ENCODE measurements at places on chromosomes 7 and 10.

DNA sequence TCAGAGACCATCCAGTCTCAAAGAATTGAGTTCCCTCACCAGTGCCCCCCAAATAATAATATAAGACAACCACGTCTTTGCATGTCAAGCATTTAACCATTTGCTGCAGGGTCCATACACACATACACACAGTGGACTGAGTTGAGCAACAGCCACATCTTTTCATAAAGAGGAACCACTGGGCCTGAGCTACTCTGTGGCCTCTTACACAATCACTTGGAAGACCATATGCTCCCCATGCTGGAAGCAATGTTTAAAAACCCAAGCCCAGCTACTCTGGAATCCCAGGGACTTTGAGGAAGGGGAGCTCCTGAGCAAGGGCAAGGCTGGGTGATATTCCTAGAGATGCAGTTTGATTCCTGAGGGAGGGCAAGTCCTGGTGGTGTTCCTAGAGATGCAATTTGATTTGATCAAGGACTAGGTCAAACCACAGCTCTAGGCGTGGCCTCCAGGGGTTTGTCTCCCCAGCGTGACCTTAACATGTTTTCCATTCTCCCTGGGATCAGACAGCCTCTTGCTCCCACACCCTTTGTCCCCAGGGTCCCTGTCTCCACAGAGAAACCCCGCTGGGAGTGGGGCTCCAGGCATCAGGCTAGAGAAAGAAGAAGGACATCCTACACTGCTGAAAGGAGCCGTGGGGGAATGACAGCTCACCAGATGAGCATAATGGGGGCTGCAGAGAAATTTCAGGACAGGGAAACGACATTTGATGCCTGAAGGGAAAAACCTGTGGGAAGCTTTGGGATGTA is 376.2 kb upstream of the MGMT start:
- no peak overlapping the region for H3K4me3 ChIP-seq
- DNase-seq, result no peak
- H3K27ac ChIP-seq, result no peak overlapping the region
- H3K4me1 ChIP-seq, result peaks cover 3% of the 10 kb centered on the region
- H3K27me3 ChIP-seq, result no peaks in the 10 kb centered on the region

GRCh38 chr7:4288791-4289394 is 393.2 kb upstream of the FOXK1 start:
- H3K27ac ChIP-seq, result no peak overlapping the region
- H3K27me3 ChIP-seq, result peaks cover 3% of the 10 kb centered on the region

DNA sequence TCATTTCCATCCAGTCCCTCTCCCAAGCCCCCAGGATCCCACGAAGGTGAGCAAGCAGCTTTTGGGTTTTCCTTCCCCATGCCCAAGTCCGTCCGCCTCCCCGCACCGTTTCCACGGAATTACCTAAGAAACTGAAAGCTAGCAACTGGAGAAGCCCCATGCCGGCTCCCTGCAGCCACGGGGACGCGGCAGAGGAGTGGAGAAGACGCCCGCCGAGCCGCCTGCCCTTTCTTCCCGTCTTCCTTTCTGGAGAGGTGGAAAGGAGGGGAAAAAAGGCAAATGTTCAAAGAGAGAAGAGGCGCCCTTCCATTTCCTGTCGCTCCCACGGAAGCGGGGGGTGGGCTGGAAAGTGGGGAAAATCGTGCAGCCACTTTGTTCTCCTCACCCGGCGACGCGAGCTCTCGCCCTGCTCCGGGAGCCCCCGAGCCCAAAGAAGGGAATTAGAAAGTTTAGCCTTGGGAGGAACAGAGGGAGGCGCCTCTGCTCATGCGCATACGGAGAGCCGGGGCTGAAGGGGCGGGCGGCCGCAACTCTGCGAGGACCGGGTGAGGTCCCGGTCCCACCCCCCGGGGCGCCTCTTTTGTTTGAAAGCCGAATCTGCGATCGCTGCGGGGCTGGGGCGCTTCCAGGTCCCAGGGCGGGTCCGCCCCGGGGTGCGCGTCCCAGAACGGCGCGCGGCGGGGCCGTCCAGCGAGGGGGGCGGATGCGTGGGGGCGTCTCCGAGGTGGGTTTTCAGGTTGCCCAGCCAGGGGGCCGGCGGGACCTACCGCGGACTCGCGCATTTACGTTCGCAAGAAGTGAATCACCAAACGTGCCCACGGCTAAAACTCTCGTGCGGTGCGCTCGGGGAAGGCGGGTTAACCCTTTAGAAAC is at the start of gene LAMB1:
Gene LAMB1 (minus strand): TSS at position 436 of the 873 bp plus-strand sequence. CDS start 276 bp downstream, at position 160.
- H3K36me3 ChIP-seq, result peaks cover 8% of the 10 kb centered on the region
- peak within 1 kb of the TSS; percentile 82 for H3K27ac ChIP-seq
- peak; percentile 78 for DNase-seq

DNA sequence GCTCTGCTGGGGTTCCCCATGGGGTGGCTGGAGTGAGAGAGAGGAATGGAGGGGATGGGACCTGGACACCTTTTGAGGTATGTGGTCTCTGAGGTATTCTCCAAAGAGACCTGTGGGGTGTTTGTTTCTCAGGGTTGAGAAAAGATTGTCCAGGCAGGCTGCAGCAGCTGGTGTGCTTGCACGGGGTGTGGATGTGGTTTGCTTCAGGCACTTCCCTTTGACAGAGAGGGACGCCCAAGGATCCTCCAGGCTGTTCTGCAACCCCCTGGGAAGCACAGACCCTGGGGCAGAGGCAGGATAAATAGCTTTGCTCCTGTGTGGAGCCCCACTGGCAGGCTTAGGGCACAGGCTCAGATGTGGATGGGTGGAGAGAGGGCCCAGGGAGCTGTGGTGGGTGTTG is 115.1 kb upstream of the AGK start:
- no peak for DNase-seq
- peaks cover 2% of the 10 kb centered on the region for H3K4me1 ChIP-seq
- no peak overlapping the region for H3K4me3 ChIP-seq
- no peak overlapping the region for H3K27ac ChIP-seq
- H3K36me3 ChIP-seq, result no peaks in the 10 kb centered on the region
- H3K27me3 ChIP-seq, result peaks cover 1% of the 10 kb centered on the region

- peaks cover 22% of the 10 kb centered on the region for H3K27me3 ChIP-seq
- H3K36me3 ChIP-seq, result peaks cover 17% of the 10 kb centered on the region
- H3K4me3 ChIP-seq, result no peak overlapping the region
- H3K4me1 ChIP-seq, result peaks cover 58% of the 10 kb centered on the region
- H3K27ac ChIP-seq, result peak overlapping the region; percentile 75
- no peak for DNase-seq
These were observed 68.6 kb downstream of the ZMIZ1 start for GRCh38 chr10:79137300-79137756.

- no peaks in the 10 kb centered on the region for H3K36me3 ChIP-seq
- H3K27me3 ChIP-seq, result no peaks in the 10 kb centered on the region
- no peak overlapping the region for H3K4me3 ChIP-seq
- H3K4me1 ChIP-seq, result no peaks in the 10 kb centered on the region
- no peak overlapping the region for H3K27ac ChIP-seq
- DNase-seq, result no peak
These were observed 511.0 kb upstream of the PCDH15 start for GRCh38 chr10:55311848-55312635.

GRCh38 chr7:16301291-16301690 is 120.0 kb downstream of the CRPPA start:
- no peak for DNase-seq
- H3K27ac ChIP-seq, result no peak overlapping the region
- H3K4me3 ChIP-seq, result no peak overlapping the region
- H3K4me1 ChIP-seq, result peaks cover 15% of the 10 kb centered on the region

DNA sequence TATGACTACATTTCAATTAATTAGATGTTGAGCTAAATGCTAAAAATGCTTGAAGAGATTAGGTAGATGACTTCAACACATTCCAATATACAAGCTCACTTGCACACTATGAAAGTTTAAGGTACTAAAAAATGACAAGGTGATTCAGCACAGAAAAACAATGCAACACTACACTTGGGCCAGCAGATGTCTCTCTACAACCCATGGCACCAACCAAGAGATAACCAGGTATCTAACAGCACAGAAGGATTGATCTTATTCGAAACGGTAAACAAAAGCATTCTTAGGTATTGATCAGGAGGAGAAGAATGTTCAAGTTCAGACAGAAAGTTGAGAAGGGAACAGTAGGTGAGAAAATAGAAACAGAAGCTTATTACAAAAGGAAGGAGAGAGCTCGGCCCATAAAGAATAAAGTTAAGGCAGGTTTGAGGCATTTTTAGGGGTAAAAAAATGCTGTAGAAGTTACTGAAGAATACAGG is 248.2 kb upstream of the KLF14 start:
- no peaks in the 10 kb centered on the region for H3K36me3 ChIP-seq
- H3K4me1 ChIP-seq, result peaks cover 4% of the 10 kb centered on the region
- H3K27ac ChIP-seq, result no peak overlapping the region
- H3K27me3 ChIP-seq, result peaks cover 2% of the 10 kb centered on the region

- no peaks in the 10 kb centered on the region for H3K27me3 ChIP-seq
- DNase-seq, result peak; percentile 36
- H3K27ac ChIP-seq, result peak overlapping the region; percentile 85
- H3K4me1 ChIP-seq, result peaks cover 31% of the 10 kb centered on the region
- no peak overlapping the region for H3K4me3 ChIP-seq
These were observed 114.4 kb upstream of the CDK1 start for GRCh38 chr10:60663850-60664249.

DNA sequence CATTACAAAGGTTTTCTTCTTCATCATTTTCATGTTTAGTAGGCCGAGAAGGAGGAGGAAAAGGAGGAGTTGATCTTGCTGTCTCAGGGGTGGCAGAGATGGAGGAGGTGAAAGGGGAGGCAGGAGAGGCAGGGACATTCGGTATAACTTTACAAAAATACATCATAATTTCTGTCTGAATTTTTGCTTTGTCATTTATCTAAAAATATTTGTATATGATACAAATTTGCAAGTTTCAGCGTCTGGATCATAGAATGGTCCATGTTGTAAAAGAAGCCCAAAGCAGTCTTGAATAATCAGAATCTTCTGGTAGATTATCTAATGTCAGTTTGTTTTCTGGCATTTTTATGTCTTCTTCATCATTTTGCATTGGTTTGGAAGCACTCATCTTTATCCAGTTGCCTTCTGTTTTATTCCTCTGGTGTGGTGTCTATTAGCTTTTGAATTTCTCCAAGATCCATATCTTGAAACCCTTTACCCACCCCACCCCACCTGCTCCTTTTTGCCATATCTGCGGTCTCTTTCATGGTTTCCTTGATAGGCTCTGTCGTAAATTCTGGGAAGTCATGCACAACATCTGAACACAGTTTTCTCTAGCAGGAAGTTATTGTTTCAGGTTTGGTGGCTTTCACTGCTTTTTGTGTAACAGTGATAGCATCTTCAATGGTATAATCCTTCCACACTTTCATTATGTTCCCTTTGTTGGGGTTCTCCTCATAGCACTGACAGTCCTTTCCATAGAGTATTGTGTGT is 95.0 kb downstream of the ST7 start:
- no peak overlapping the region for H3K4me3 ChIP-seq
- DNase-seq, result no peak
- no peak overlapping the region for H3K27ac ChIP-seq
- peaks cover 11% of the 10 kb centered on the region for H3K36me3 ChIP-seq

DNA sequence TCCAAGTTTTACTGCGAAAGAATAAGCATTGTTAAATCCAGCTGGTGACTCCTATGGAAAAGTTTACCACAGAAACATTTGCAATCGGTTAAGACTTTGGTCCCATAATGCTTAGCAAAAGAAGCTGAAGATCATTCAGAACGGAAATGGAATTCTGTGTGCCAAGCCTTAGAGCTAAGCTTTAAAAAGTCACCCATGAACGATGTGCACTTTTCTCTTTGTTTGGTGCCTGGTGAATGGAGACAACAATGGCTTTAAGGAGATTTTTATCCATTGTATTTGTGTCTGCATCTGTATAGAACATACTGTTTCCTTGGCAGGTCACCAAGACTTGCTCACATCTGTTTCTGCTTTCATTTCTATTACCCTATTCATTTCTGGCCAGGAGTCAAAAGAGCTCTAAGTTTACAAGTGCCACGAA is 26.3 kb upstream of the COL1A2 start:
- no peaks in the 10 kb centered on the region for H3K27me3 ChIP-seq
- no peaks in the 10 kb centered on the region for H3K36me3 ChIP-seq
- no peak overlapping the region for H3K27ac ChIP-seq
- no peak overlapping the region for H3K4me3 ChIP-seq

- H3K27me3 ChIP-seq, result peaks cover 17% of the 10 kb centered on the region
- no peak for DNase-seq
- H3K36me3 ChIP-seq, result no peaks in the 10 kb centered on the region
- H3K27ac ChIP-seq, result no peak overlapping the region
- peaks cover 49% of the 10 kb centered on the region for H3K4me1 ChIP-seq
- H3K4me3 ChIP-seq, result peak overlapping the region; percentile 68
These were observed 24.4 kb downstream of the SKIDA1 start for GRCh38 chr10:21501091-21501490.

DNA sequence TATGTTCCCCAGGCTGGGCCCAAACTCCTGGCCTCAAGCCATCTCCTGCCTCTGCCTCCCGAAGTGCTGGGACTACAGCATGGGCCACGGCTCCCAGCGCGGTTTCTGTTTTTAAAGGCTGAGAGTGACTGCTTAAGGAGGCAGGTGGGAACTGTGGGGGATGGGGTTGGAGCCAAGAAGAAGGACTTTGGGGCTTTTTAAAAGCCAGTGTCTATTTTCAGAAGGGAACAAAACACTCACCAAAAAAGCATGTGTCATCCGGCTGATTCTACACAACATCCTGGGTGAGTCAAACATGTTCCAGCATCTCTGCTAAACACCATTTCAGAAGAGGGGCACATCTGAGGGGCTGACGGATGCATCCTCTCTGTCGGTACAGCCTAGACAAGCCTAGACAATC is 824.5 kb downstream of the TYW1 start:
- peaks cover 4% of the 10 kb centered on the region for H3K27me3 ChIP-seq
- H3K36me3 ChIP-seq, result peaks cover 15% of the 10 kb centered on the region
- no peak overlapping the region for H3K4me3 ChIP-seq

- H3K4me1 ChIP-seq, result peaks cover 35% of the 10 kb centered on the region
- H3K36me3 ChIP-seq, result peaks cover 4% of the 10 kb centered on the region
- DNase-seq, result no peak
- no peak overlapping the region for H3K4me3 ChIP-seq
- peaks cover 4% of the 10 kb centered on the region for H3K27me3 ChIP-seq
These were observed 109.3 kb downstream of the UBE2H start for GRCh38 chr7:129843365-129843898.

- no peaks in the 10 kb centered on the region for H3K4me1 ChIP-seq
- H3K27ac ChIP-seq, result no peak overlapping the region
These were observed 268.8 kb upstream of the ZMIZ1 start for GRCh38 chr10:78800006-78800405.

DNA sequence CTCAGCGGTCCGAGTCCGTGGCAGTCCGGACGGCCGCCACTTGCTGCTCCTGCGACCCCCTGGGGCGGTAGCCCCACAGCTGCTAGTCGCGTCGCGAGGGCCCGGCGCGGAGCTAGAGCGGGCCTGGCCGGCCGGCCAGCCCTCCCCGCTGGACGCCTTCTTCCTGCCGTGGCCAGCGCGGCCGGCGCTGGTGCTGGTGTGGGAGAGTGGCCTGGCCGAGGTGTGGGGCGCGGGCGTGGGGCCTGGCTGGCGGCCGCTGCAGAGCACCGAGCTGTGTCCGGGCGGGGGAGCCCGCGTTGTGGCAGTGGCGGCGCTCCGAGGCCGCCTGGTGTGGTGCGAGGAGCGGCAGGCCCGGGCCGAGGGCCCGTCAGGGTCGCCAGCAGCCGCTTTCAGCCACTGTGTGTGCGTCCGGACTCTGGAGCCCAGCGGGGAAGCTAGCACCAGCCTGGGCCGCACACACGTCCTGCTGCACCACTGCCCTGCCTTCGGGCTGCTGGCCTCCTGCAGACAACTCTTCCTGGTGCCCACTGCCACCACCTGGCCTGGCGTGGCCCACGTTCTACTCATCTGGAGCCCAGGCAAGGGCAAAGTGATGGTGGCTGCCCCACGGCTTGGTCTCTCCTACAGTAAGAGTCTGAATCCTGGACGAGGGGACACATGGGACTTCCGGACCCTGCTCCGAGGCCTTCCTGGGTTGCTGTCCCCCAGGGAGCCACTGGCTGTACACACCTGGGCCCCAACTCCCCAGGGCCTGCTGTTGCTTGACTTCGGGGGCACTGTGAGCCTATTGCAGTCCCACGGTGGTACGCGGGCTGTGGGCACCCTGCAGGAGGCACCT is 631 bp downstream of the HPS6 start:
- peak overlapping the region; percentile 92 for H3K4me3 ChIP-seq
- peak overlapping the region; percentile 42 for H3K27ac ChIP-seq
- no peaks in the 10 kb centered on the region for H3K36me3 ChIP-seq
- DNase-seq, result peak; percentile 58

All from endothelial cell (in vitro differentiated cells).